ENCODE measurements at places on chromosomes 4 and X.

GRCh38 chr4:169428376-169428775 is 157.6 kb upstream of the SH3RF1 start:
- DNase-seq, result no peak

DNA sequence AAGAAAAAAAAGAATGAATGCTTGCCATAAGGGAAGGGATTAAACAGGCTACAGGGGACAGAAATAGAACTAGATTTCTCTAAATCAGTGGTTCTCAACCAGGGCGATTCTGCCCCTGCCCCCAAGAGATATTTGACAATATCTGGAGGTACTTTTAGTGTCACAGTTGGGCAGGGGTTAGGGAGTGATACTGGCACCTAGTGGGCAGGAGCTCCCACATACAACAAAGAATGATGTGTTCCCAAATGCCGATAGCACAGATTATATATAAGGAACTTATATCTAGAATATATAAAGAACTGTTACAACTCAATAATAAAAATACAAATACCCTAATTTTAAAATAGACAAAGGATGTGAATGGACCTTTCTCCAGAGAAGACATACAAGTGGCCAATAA is 14.7 kb downstream of the S100G start:
- DNase-seq, result no peak

- no peak for DNase-seq
These were observed 2.2 kb downstream of the PCDH10 start for GRCh38 chr4:133151341-133151690.

- DNase-seq, result no peak
These were observed 136.2 kb downstream of the PPP3CA start for GRCh38 chr4:101211146-101211553.

DNA sequence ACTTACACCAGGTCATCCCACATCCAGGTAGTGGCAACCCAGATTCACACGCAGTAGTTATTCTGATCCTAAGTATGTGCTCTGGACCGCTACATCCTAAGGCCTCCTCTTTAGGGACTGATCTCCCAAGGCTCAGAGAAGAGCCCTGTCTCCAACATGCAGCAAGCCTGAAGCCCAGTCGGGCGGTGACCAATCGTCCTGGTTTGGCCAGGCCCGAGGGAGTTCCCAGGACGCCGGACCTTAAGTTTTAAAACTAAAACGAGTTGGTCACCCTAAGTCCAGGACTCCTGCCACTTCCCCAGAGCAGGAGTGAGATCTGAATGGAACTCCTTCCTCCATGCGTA is 385 bp downstream of the LYAR start:
- DNase-seq, result no peak

GRCh38 chr4:78653655-78654054 is 102.1 kb downstream of the ANXA3 start:
- DNase-seq, result no peak

GRCh38 chr4:163344147-163345125 is 744 bp downstream of the NPY5R start:
- DNase-seq, result no peak

- DNase-seq, result no peak
These were observed 28.2 kb upstream of the PPP2R2C start for GRCh38 chr4:6500481-6501140.

- DNase-seq, result no peak
These were observed 20.8 kb downstream of the ENPP6 start for GRCh38 chr4:184196730-184197385.

GRCh38 chr4:122739174-122739573 is 6.7 kb downstream of the BBS12 start:
- no peak for DNase-seq

- DNase-seq, result no peak
These were observed 60.2 kb downstream of the MID1IP1 start for GRCh38 chrX:38861489-38861888.

DNA sequence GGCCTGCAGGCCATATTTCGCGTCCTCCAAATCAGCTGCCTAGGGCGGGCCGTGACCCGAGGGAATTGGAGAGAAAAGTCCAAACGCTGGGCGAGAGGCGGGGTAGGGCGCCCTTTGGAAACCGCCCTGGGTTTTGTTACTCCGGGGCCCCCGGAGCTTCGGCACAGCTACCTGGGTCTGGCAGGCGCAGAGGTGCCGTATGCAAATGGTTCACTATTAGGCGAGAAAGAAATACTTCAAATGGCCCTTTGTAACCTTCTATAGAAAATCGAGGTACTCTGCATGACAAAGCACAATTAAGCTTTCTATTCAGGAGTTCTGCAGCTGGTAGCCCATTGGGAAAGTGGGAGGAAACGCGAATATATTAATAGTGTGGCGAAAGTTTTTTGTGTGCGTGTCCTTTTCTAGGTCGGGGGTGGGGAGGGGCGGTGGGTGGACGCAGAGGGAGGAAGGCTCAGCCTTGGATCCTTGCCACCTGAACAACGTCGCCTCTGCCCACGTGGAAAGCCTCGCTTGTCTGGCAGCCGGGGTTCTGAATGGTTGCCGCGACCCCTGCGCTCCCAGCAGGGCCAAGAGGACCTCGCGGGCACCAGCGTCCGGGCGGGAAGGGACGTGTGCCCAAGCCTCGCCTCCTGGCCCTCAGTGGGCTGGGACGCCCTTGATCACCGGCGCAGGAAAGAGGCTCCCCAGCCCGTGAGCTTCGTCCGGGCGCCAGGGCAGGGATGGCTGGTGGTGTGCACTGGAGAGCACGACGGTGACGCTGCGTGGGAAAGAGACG is 9.5 kb downstream of the GSX2 start:
- no peak for DNase-seq
